ENCODE measurements at places on chromosomes 6 and 20.

GRCh38 chr6:111147440-111147839 lies 60.1 kb downstream of the SLC16A10 start:
- DNase-seq = no peak

- no peak for DNase-seq
Measured at GRCh38 chr20:17709361-17710293, 9.9 kb downstream of the BANF2 start.

DNA sequence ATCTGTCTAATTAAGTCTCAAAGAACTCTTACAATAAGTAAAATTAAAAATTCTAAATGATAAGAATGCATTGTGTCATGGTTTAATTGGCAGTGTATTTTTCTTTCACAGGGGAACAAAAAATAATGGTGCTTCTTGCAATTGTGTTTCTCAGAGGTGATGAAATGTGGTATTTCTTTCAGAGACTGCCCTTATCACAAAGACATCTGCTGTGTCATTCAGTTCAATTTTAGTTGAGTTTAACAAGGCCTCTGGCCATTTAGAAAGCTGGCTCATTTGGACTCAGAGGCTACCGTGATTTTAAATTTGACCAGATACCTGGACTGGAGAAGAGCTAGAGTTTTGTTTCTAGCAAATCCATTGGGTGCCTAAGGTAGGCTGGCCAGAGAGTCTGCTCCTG lies 23.6 kb upstream of the ZNF831 start:
- no peak for DNase-seq

DNA sequence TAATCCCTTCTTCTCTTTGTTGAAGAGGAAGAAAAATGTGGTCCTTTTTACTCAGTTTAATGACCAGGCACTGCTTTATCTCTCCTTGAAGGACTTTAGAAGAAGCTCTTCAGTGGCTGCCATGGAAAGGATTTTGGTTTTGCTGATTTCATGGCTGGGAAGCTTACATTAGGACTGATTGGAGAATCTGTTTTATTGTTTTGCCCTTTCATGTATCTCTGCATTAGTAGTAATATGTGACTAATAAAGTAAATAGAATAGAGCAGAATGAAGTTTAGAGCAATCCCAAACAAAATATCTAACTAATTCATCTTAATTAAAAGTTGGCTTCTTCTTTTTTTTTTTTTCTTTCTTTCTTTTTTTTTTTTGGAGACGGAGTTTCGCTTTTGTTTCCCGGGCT lies 502.9 kb downstream of the HAO1 start:
- no peak for DNase-seq

DNA sequence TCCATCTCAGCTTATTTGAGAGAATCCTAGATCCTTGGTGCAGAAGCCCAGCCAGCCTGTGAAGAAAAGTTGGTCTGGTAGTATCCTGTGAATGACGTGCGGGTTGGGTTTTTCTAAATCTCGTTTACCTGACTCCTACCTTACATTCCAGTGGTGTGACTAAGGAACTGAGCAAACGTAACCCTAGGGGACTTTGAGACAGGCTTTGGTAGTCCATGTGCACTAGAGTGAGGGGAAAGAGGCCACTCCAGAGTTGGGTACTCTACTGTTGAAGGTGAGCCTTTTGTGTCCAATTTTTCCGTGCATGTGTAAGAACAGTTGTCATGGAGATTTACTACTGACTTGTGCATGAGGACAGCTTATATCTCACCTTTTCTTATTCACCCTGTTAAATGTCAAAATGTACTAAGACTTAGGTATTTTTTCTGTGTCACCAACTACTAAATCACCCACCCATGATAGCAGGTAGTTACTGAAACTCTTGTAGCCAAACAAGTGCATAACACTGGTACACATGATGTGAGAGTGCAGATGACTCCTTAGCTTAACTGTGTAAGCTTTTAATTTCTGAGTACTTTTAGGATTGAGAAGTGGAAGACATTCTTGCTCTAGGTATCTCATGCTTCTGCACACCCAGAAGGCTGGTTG lies 26.3 kb upstream of the PLCG1 start:
- DNase-seq = no peak

GRCh38 chr6:119350202-119350951 lies 816 bp upstream of the MAN1A1 start:
- no peak for DNase-seq

Measured in right atrium auricular region (tissue), 2 donors.